ENCODE measurements at places on chromosomes 7 and 10. TPM values are rescaled to one million over a fixed set of nuclear protein-coding genes. Genes with fewer than 3 reads are reported as not detected.

Gene CEP55
- polyA plus RNA-seq: 13.7 TPM

Gene TMEM26
- 8.3 TPM for polyA plus RNA-seq

Gene LIPM
- polyA plus RNA-seq: not detected

Gene CALN1
- 1.3 TPM for polyA plus RNA-seq

Gene IFIT5
- polyA plus RNA-seq: 10.7 TPM

Gene FAM25A
- polyA plus RNA-seq: not detected

Gene LRRD1
- 0.19 TPM for polyA plus RNA-seq

Gene PLPP4
- polyA plus RNA-seq: 0.36 TPM

Gene TWIST1
- 8.9 TPM for polyA plus RNA-seq

Gene ABCA13
- polyA plus RNA-seq: 0.25 TPM

DNA sequence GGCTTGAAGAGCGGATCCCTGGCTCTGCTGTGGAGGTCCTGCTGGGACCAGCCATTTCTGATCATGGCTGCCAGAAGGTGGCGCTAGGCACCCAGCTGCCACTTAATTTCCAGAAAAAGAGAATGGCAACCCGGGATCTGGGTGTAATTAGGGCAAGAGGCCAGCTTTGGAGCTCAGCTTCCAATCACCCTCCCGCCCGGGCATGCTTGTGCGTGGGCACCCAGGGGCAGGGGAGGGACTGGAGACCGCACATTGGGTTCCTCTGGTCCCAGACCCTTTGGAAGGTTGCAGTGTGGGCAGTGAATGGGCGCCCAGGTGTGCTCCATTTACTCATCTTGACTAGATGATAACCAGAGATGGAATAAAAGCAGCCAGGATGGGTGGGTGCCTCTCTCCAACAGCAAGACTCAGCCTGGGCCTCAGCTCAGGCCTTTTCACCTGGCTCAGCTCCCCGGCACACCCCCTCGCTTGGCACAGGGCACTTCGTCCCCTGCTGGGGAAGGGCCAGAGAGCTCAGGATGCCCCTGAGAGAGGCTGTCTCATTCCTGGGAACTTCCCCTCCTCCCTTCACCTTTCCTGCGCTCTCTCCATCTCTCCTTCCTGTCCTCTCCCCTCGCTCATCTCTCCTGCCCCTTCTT is 14.7 kb downstream of the FAM241B start:
- DNase-seq: peak; percentile 30

DNA sequence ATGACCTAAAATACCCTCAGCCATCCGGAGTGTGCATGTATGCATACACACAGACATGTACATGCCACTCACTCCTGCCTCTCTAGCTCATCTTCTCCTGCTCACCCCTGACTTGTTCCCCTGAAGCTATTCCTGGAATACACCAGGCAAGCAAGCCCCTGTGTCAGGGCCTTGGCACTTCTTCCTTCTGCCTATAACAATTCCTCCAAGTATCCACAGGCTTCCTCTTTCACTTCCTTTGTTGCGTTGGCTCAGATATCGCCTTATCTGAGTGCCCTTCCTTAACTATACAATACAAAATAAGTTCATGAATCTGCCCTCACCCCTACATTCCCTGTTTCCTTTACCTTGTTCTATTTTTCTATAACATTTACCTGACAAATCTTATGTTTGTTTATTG is 88.8 kb downstream of the NOD1 start:
- DNase-seq: no peak

DNA sequence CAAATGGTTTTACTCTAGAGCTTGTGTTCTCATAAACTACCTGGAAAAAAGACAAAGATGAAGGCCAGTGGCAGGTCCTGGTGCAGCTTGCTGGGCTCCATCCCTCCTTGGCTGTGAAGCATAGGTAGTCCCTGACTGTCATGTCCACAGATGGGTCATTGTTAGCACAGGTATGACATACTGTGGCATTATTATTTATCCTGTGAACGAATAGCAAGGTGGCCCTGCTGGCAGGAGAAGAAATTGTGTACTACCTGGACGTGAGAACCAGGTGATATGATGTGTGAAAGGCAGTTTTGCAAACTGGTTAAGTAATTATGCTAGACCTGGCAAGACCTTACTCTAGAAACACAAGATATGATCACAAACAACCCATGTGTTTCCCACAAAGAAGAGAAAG is 63.9 kb downstream of the CCDC71L start:
- DNase-seq: no peak

DNA sequence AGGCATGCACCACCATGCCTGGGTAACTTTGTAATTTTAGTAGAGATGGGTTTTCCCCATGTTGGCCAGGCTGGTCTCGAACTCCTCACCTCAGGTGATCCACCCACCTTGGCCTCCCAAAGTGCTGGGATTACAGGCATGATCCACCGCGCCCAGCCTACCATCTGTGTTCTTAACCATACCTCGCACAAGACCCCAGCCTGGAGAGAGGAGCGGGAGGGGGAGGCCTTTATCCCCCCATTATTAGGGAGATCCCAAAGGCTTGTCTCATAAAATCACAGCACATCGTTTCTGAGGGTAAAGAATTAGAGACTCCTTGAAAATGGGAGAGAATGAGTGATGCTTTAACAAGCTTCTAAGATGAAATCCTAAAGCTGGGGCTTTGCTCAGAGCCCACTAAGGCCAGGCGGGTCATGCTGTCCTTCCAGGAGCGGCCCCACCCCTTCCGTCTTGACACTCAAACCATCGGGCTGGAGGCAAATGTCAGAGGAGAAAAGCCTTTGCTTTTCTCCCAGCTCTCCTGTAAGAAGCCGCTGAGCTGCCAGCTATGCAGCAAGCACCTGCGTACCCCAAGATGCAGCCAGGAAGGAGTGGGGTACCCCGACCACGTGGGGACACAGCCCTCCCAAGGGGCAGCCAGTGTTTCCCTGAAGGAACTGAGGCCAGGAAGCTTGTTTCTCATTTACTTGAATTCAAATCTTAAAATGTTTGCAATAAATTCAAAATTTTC is 339.7 kb downstream of the PTPRN2 start:
- DNase-seq: no peak

GRCh38 chr10:75061709-75062505 is 49.5 kb upstream of the SAMD8 start:
- DNase-seq: no peak

DNA sequence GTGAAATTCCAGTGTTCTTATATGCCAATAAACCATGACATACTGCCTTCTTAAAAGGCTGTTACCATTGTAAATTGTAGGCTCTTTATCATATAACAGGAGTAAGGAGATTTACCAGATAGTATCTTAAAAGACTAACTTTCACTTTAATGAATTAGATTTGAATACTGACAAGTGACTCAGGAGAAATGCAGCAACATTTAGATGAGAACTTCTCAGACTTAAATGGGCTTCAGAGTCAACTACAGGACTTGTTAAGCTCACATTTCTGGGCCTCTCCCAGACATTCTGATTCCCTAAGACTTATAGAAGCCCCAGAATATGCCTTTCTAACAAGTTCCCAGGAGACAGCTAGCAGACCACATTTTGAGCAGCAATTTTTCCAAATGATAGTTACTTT is 466.3 kb downstream of the ARL4A start:
- DNase-seq: no peak

- peak; percentile 1 for DNase-seq
These were observed 489.2 kb downstream of the MDFIC start for GRCh38 chr7:115410972-115411686.

GRCh38 chr10:100817268-100817839 is 72.0 kb downstream of the PAX2 start:
- DNase-seq: no peak

- DNase-seq: no peak
These were observed 253.7 kb upstream of the SORCS1 start for GRCh38 chr10:107418085-107418806.

GRCh38 chr7:48094861-48095293 is 5.8 kb downstream of the UPP1 start:
- no peak for DNase-seq

GRCh38 chr7:91656541-91657482 is 223.7 kb downstream of the MTERF1 start:
- DNase-seq: peak; percentile 68

GRCh38 chr7:55280031-55280454 is 85.1 kb upstream of the LANCL2 start:
- DNase-seq: peak; percentile 77

DNA sequence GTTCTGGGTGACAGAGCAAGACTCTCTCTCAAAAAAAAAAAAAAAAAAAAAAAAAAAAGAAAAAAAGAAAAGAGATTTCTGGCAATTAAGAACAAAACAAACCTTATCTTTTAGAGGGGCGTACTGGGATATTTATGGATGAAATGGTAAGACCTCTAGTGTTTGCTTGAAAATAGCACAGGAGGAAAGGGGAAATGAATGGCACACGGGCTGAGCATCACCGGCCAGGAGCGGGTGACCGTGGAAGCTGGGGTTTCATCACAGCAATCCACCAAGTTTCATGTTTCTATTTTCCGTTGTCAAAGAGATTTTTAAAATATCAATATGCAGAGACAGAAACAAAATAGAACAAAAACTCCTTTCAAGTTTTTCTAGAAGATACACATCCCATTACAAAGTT is 105.6 kb downstream of the SVIL start:
- no peak for DNase-seq

- DNase-seq: peak; percentile 25
These were observed at the start of gene FUOM for GRCh38 chr10:133357285-133358161. FUOM (minus strand) TSS chr10:133358019; CDS start chr10:133358007, 12 bp downstream.

DNA sequence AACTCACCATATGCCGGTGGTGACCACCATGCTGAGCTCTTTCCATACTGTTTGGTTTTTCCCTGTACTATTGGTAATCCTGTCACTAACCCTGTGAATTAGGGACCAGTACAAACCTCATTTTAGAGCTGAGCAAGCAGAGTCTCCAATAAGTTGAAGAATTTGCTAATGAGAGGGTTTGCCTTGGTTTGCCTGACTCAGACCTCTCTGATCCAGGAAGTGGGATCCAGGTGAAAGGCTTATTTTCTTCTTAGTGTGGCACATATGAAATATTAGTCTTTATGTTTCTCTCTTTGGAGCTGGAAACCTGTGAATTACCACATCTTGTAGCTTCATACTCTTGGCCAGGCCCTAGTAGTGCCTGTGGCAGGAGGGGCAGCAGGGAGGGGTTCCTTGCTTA is 114.1 kb upstream of the IGFBP3 start:
- no peak for DNase-seq

DNA sequence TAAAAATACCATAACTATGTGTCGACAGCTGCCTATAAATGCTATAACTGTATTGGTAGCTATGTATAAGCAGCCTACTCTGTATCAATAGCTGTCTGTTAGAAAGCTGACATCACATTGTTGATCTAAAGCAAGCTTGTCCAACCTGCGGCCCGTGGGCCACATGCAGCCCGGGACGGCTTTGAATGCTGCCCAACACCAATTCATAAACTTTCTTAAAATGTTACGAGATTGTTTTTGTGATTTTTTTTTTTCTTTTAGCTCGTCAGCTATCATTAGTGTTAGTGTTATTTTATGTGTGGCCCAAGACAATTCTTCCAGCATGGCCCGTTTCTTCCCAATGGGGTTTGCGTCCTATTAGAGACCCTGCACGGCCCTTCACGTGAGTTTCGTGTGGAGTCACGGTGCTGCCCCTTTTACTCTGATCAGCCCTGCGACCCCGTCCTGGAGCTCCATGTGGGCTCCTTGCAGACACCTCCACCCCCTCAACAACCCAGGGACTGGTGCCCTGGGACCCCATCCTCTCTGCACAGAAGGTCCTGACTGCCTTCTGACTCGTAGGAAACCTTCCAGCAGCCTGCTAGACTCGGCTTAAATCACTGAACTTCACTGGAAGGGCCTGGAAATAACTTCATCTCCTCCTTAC is 4.5 kb upstream of the PRKAR1B start:
- no peak for DNase-seq

DNA sequence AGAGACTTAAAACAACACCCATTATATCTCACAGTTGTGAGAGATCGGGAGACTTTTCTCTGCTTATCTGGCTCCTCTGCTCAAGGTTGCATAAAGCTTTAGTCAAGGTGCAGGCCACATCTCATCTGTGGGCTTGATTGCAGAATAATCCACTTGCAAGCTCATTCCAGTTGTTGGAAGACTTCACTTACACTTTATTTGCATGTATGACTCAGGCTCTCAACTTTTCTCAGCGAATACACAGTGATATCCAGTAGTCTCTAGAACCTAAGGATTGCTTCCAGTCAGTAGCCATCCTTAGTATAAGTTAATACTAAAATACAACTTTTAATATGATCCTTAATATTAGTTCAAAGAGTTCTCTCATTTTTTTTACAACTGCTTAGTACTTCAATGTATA is 435.5 kb upstream of the NRG3 start:
- DNase-seq: no peak

- DNase-seq: no peak
These were observed 307.6 kb downstream of the GFRA1 start for GRCh38 chr10:115965376-115965775.

GRCh38 chr7:24767878-24768569 is 10.8 kb upstream of the GSDME start:
- DNase-seq: no peak

DNA sequence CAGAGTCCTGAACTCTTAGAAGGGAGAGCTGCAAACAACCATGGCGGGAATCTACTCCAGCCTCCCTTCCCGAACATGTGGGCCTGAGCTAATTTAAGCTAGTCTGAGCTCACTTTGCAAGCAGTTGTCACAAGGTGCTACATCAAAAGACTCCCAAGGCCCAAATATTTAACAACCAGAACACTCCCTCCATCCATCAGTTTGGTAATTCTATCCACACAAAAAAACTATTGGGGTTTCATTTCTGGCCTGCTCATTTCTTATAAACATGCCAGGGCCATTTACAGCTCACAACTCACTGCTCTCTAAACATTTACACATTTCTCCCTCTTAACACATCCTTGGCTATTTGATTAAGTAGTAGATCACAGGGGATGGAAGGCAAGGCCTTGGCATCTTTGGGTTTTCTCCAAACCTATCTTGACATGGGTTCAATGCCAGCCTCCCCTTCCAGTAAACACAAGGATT is 263.4 kb downstream of the KCNMA1 start:
- DNase-seq: no peak

DNA sequence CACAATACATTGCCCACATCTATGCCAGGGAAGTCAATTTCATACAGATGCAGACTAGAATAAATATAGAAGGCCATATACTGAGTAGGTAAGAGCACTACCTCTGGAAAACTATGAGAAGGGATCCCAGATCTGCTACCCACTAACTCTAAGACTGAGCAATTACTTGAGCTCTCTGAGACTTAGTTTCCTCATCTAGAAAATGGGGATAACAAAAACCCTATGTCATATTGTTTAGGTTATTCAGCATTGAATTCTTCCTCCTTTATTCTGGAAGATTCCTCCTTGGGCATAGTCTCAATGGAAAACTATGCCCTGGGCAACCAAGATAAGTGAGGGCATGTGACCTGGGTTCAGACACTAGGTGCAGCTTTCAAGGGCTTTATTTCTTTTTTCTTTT is 4.0 kb upstream of the ARMH3 start:
- no peak for DNase-seq

DNA sequence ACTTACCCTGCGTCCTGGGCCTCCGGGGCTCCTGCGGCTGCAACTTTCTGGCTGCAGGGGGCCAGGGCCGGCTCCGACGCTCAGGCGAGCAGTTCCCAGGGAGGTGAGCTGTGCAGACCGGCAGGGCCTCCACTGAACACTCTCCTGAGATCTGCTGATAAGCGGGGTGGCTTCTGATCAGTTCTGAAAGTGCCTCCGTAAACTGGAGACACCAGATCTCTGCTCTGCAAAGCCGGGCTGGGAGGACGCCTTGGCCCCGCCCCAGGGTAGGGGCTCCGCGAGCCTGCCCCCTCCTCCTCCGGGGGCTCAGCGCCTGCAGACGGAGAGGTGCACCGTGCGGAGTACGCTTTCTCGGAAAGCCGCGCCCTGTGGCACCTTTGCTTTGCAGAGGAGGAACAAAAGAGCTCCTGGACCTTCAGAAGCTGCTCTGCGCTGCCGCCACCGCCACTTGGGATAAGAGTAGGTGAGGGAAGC is 141.3 kb upstream of the VKORC1L1 start:
- DNase-seq: no peak

GRCh38 chr7:82156893-82157292 is 286.7 kb downstream of the CACNA2D1 start:
- DNase-seq: no peak
